ENCODE measurements at places on chromosomes 16 and 17.

DNA sequence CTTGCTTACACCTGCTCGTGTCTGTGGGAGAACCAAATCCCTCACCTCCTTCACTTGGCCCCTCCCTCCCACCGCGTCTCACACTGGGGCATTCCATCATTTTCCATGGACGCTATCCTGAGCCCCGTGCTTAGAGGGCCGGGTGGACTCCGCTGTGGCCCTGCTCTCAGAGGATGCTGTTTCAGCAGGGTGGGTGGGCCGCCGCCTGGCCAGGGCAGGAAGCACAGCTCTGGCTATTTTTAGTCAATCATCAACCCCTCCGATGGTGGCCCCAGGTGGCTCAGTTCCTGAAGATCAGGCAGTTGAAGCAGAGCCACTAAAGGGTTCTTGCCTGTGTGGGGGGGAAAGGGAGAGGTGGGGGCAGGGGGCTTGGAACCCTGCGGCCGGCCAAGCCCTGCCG, 230.3 kb downstream of the ENGASE start:
- no peak for DNase-seq

DNA sequence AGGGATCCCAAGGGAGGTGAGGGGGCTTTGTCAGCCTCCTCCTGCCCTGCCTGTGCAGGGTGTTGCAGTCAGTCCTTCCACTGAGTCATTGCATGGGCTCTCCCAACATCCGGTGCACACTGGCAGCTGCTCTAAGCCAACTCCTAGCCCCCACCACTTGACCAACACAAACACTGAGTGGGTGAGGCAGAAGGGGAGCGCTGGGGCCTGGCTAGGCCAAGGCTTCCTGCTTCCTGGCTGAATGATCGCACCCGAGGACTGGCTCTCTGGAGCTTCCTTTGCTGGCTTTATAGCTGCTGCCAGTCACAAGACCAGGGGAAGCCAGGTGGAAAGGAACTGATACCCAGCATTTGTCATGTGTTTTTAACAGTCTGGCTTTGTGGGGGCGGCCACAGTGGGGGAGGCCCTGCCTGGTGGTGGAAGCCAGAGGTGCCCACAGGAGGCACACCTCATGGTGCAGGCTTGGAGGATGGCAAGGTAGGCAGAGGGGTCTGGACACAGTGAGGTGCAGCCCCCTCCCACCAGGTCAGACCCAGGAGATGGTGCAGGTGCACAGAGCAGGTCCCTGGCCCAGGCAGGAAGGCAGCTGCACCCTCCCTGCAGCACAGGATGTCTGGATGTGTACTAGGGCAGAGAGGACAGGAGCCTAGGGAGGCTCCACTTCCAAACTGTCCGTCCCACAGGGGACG, 6.8 kb downstream of the MPG start:
- DNase-seq, result no peak

GRCh38 chr16:5615868-5616642, 518.5 kb upstream of the EEF2KMT start:
- peak; percentile 89 for DNase-seq

DNA sequence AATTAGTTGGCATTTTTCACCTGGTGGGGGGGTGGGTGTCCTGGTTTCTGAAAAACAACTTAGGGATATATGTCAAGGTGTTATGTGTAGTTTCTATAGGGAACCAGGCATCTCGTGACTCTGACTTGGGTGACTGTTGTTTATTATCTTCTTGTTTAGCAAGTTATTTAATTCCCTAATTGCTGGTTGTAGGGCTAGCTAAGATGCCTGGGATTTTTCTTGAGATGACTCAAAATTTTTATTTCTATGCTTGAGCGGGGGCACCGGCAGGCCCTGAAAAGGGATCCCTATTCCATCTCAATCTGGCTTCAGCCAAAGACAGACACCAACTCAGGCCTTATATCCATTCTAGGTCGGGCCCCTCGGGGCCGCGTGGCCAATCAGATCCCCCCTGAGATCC, 3.2 kb downstream of the DPH1 start:
- no peak for DNase-seq
